WTC11 (cell line): ENCODE measurements at places on chromosomes 3 and 15.

DNA sequence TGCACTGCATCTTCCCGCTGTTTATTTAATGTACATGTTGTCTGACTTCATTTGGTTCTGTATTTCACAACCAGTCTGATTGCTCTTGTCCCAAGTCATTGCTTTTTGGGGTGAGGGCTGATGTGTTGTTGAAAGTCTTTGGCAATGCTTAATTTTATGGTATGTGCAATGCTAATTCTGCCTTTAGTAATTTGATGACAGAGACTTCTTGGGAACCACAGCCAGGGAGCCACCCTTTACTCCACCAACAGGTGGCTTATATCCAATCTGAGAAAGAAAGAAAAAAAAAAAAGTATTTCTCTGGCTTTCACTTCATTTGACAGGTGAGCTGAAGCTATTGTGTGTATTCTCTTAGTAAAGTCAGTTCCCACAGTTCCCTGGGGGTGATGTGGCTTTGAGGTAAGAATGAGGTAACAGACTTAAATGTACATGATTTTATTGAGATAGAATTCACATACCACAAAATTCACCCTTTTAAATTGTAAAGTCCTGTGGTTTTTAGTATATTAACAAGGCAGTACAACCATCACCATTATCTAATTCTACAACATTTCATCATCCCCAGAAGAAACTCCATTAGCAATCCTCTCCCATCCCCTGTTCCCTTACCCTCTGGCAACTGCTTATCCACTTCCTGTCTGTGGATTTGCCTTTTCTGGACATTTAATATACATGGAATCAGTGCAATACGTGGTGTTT, 97.3 kb downstream of the SLCO3A1 start:
- no peak for DNase-seq

- no peak for DNase-seq
These were observed 102.1 kb downstream of the SRGAP3 start for GRCh38 chr3:9147215-9147895.

DNA sequence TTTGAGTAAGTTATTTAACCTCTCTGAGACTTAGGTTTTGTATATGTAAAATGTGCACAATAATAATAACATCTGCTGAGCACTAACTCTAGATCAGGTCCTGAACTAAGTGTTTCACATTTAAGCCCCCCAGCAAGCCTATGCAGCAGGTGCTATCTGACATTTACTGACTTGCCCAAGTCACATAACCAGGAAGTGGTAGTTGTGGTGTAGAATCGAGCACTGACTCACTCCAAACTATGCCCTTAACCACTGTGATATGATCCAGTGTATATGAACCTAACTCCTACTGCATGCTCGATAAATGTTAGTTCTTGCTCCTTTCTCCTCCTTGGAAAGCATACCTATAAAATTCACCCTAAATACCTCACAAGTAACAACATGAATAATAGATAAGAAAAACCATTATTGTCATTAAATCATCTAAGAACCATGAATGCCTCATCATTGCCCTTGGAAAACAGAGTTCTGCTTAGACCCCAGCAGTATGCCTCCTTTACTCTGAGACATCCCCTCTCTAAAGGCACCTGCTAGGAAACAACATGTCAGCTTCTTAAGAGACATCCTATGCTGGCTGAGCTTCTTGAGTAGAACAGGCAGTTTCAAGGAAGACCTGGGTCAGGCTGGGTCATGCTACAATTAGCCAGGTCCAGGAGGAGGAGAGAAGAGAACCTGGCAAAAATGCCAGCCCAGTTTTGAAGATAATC, 3.0 kb upstream of the SHC4 start:
- no peak for DNase-seq

DNA sequence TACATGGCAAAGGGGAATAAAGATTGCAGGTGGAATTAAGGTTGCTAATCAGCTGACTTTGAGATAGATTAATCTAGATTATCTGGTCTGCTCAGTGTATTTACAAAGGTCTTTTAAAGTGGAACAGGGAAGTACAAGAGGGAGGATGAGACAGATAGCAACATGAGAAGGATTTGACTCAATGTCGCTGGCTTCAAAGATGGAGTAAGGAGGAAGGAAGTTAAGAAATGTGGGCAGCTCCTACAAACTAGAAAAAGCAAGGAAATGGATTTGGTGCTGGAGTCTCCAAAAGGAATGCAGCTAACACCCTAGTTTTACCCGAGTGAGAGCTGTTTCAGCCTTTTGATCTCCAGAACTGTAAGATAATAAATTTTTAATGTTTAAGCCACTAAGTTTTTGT, 180.7 kb upstream of the TTC14 start:
- no peak for DNase-seq

GRCh38 chr3:12829886-12830784, 11.2 kb downstream of the RPL32 start:
- DNase-seq: peak; percentile 31

DNA sequence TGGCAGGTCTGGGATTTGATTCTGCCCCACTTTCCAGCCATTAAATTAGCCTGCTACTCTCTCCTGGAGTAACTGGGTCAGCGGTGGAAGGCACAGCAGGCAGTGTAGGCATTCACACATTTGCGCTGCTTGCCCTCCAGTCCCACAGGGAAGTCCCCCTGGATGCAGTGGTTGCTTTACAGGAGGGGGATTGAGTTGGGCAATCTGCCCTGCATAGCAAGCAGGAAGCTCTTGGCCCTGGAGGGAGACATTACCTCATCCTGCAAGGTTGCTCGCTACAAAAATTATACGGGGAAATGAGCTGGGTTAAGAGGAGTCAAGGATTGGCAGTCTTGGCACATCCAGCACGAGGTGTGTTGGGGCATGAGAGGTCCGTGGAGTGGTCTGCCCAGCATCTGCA, 14.8 kb downstream of the MCM2 start:
- no peak for DNase-seq

GRCh38 chr3:18501679-18502343, 76.7 kb upstream of the SATB1 start:
- DNase-seq: no peak
